ENCODE measurements at places on chromosomes 16 and 17.

DNA sequence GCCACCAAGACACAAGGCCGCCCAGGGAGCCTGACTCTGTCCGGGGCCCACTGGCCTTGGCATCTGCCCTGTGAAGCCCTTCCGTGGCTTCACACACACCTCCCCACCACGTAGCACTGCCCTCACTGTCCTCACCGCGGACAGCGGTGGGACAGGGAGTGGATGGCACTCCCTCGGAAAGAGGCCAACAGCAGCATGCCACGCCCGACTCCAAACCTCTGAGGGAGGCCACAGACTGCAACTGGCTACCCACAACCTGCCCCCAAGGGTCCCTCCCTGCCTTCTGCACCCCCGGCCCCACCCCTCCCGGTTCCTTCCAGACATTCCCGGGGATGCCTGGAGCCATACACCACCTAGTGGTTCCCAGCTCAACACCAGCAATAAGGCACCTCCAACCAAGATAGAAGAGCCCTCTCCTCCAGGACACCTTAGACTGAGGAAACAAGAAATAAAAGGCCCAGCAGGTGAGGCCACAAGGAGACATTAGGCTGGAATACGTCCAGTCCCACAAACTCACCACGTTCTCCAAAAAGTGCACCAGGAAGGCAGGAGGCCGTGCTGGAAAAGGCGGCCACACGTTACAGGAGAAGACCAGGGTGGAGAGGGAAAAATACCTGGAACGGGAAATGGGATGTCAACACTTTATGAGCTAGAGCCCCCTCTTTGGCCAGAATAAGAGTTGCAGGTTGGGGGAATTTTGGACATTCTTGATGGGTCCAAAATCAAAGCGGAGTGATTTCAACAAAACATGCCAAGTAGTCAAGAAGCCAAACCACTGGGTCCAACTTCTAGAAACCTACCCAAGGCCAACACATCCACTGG is 310.0 kb downstream of the SOX9 start:
- no peak for DNase-seq

- DNase-seq, result peak; percentile 6
These were observed 74.5 kb upstream of the DYNLRB2 start for GRCh38 chr16:80466024-80466987.

DNA sequence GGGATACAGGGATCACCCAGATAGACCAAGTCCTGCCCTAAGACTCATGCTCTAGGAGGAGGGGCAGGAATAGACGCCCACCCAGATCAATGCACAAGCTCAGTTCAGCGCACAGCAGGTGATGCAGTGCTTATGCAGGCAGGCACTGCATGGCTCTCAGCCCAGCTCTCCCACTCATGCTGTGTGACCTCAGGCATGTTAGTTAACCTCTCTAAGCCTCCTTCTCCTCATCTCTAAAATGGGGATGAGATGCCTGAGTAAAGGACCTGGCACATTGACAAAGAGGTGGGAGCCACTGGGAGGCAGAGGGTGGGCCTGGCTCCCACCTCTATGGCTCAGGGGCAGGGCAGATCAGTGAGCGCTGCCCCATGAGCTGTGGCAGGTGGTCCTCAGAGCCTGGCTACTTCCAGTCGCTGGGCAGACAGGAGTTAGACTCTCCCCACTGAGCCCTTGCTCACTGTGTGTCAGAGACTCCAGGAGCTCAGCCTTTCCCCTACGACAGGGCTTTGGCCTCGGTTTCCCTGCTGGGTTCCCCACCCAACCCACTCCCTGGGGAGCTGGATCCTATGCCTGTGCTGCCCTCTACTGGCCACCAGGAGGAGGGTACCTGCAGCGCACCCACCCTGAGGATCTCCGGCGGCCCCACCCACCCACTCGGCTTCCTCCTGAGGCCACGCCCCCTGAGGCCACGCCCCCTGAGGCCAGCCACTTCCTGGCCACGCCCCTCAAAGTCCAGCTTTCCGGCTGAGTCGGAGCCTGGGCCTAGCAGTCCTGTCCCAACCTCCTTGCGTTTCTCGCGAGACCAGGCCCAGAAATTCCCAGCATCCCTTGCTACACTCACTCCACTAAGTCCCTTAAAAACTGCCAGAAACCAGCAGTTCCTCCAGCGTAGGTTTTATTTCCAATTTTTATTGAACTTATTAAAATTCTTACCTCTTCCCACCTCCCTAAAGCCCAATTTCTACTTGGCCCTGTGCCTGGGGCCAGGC is 196.1 kb downstream of the GSG1L start:
- no peak for DNase-seq

DNA sequence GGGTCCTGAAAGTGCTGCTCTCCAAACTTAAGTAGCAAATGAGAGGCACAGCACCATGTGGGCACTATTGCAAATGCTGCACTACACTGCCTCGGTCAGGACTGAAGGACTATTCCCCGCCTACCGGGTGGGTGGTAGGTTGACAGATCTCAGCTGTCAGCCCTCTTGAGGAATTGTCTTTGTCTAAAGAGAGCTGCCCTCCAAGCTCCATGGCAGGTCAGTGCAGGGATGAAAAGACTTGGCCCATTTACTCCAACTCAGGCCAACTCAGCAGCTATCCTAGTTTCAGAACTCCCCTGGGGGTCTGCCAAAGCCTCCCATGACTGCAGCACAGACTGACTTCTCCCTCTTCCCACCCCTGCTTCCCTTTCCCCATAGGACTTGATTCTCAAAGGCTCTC is 3.4 kb upstream of the PDZD9 start:
- no peak for DNase-seq

DNA sequence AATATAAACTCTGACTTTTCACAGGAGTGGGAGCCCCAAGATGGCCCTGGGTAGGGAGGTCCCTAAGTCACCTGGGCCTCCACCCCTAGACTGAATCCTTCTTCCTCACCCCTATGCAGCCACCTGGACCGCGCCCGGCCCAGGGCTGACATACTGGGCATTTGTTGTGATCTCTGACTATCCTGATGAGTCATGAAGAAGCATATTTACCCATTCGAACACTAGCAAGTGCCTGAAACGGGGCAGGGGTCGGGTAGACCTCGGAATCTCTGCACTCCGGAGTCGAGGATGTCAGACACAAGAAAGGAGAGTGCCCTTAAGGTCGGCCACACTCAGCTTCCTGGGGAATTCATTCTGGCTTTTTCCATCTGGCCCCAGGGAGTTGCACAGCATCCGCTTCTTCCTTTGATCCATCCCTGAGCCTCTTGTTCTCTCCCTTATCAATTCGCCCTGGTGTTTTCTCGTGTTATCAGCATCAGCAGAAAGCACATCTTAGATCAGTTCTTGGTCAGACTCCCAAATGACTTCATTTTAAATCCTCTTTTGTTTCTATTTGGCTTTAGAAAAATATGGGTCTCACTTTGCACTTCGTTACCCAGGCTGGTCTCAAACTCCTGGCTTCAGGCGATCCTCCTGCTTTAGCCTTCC is 10.4 kb downstream of the METTL22 start:
- no peak for DNase-seq

DNA sequence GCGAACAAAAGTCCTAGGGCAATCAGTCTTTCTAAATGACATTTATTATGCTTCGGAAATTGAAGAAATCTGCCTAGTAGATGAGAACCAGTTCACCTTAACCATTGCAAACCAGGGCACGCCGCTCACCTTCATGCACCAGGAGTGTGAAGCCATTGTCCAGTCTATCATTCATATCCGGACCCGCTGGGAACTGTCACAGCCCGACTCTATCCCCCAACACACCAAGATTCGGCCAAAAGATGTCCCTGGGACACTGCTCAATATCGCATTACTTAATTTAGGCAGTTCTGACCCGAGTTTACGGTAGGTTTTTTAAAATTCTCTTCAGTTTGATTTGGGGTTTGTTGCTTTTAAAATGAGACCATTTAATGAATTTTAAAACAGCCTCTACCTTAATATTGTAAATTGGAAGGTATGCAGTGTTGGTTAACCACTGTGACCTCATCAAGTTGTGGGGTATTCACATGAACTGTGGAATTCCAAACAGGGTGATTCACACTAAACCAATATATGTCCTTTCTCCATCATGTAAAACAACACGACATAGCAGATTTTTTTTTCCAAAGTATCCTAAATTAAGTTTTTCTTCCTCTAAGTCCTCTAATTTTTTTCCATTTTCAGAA is 6.2 kb upstream of the EVI2A start:
- peak; percentile 67 for DNase-seq

DNA sequence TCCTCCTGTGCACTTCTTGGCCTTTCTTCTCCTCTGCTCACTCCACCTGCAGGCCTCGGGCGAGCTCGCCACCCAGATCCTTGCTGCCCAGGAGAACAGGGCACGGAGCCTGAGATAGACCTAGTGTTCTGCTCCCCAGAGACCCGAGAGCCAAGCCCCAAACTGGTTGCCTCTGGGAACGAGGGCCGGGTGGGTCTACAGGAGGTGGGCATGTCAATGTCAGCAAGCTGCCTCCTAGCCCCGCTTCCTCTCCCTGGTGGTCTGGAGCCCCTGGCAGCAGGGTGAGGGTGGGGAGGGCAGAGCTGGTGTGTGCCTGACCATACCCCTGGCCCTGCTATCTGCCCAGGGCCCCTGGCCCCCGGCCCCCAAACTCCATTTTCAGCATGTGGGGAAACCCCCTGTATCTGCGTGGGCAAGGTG is 841 bp upstream of the NDRG4 start:
- no peak for DNase-seq

GRCh38 chr16:48393485-48394354 is 8.5 kb upstream of the SIAH1 start:
- no peak for DNase-seq

GRCh38 chr17:2853283-2854142 is 57.3 kb downstream of the RAP1GAP2 start:
- DNase-seq, result no peak

- DNase-seq, result no peak
These were observed at the start of gene C17orf107 for GRCh38 chr17:4899341-4900230. TSS of gene C17orf107 (plus strand) at chr17:4899536. CDS start at chr17:4899763, 227 bp downstream.

GRCh38 chr17:81333616-81334368 is 38.7 kb upstream of the SLC38A10 start:
- DNase-seq, result no peak

DNA sequence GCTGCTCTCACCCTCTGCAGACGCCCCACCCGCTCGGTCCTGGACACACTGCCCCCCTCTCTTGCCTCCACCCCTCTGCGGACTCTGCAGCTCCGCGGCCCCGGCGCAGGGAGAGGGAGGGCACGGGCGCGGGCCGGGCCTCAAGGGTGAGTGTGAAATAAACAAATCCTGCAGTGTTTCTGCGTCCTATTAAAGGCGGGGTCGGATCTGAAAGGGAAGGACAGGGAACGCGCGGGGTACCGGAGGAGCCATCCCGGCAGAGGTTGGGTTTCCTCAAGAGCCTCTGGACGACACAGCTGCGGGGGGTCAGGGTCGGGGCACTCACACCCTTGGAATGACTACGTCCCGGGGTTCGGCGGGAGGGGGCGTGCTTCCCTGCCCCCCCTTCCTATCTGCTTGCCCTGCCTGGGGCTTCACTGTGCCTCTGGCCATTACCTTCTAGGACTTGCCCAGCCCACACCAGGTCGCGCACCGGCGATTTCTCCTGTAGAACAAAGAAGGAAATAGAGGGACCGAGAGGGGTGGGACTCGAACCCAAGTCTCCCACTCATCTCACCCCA is 466 bp upstream of the HSF4 start:
- DNase-seq, result no peak

DNA sequence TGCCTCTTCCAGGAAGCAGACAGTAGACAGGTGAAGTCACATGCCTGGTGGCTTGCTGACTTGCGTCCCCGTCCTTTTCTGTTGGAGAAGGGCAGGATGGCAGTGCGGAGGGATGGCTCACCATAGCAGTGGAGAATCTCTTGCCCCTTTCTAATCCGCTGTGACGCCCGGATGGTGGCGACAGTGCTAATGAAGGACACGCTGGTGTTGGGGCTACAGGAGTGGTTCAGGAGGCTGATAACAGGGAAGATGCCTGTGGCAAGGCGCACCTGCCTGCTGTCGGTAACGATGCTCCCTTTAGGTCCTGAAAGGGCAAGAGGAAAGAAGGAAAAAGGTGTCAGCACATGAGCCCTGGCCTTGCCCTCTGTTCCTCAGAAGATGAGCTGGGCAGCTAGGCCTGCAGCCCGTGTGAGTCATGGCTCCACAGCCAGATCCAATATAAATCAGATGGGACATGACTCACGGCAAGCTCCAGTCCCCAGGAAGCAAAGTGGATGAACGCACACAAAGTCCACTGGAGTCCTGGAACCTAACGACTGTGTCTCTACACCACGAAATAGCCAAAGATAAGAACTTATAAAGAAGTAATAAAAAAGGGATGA is 25.5 kb downstream of the SERPINF1 start:
- DNase-seq, result peak; percentile 71

- no peak for DNase-seq
These were observed 4.4 kb downstream of the GPS1 start for GRCh38 chr17:82055965-82056728.

DNA sequence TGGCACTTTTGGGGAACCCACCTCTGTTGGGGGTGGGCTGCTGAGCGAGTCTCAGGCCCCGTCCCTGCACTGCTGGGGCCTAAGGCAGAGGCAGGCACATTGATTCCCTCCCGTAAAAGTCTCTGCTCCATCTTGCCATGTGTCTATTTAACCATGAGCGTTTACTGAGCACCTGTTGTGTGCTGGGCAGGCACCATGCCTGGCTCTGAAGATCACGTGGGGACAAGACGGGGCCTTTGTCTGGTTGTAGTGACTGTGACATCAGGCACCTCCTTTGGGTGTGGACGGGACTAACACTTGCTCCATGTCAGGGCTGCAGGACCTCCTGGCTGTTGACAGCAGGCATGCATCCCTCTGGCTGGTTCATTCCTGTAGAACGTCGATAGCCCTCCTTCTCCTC is 204.7 kb upstream of the CIBAR2 start:
- DNase-seq, result no peak

DNA sequence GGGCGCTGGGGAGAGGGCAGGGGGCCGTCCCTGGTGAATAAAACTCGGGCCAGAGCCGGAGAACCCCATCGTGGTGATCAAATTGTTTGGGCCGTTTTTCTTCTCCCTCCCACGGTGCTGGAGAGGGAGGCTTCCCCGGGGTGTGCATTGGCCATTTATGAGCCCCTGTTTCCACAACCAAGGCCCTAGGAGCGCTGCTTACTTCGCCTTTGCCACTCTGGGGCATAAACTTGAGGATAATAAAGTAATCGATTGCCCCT is 544 bp downstream of the CCP110 start:
- DNase-seq, result no peak

DNA sequence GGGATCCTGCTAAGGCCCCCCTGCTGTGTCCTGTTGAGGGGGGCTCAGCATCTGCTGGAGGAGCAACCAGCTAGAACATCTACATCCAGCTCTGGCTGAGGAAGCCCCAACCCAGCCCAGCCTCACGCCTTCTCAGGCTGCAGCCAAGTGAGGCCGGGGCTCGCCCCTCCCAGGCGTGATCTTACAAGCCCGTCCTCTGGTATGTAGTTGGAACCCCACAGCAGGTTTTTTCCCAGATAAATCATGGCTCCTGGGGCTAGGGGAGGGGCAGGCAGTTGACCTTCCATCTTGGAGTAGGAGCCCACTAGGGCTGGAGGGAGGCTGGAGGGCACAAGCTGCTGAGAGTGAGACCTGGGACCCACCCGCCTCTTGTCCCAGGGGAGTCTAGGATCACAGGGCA is 4.7 kb downstream of the FAM83G start:
- no peak for DNase-seq
